ENCODE measurements at places on chromosomes 1 and 21.

- no peak for DNase-seq
These were observed 15.6 kb downstream of the SH3BP5L start for GRCh38 chr1:248810000-248810726.

GRCh38 chr1:115099693-115100050 lies 10.4 kb upstream of the TSPAN2 start:
- DNase-seq: no peak

- no peak for DNase-seq
These were observed 120.9 kb upstream of the IPO9 start for GRCh38 chr1:201708085-201708512.

- no peak for DNase-seq
These were observed 12.2 kb downstream of the ZNF697 start for GRCh38 chr1:119635811-119636390.

GRCh38 chr1:157437296-157437695 lies 115.0 kb downstream of the FCRL5 start:
- DNase-seq: no peak

DNA sequence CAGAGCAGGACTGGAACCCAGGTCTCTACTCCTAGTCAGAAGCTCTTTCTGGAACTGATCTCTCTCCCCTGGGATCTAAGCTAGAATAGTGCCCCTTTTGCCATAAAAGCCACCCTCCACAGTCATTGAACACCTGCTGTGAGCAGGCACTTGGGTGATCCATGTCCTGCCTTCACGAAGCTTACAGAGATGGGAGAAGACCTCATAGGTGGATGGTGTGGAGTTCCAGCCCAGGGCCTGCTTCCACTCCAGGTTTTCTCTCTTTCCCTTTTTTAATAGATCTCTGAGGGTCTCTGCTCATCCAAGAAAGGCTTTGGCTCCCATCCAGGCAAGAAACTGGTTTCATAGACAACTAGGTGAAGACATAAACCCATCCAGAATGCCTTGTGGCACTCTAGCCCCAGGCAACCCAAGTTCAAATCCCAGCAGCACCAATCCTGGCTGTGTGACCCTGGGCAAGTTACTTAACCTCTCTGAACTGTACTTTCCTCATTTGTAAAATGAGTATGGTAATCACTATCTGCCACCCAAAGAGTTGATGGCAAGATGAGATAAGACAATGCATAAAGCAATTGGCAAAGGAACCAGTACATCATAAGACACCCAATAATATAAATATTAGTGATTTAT lies 46.4 kb upstream of the TMEM51 start:
- DNase-seq: no peak

GRCh38 chr1:28871631-28872401 lies 42.6 kb upstream of the EPB41 start:
- DNase-seq: no peak

- DNase-seq: no peak
These were observed 108.7 kb downstream of the LTN1 start for GRCh38 chr21:28883931-28884330.

GRCh38 chr1:183600136-183600535 lies 9.9 kb upstream of the NCF2 start:
- no peak for DNase-seq
